Progenitor cell of endocrine pancreas (in vitro differentiated cells): ENCODE measurements at places on chromosomes 4 and X.
A peak's percentile ranks its signal among the peaks of the same experiment; 100 is the strongest.

- DNase-seq: no peak
Observed at GRCh38 chr4:33116871-33117270, 2396.7 kb downstream of the PCDH7 start.

GRCh38 chr4:23957465-23957864 is 67.6 kb upstream of the PPARGC1A start:
- no peak for DNase-seq

- DNase-seq: no peak
Observed at GRCh38 chr4:53676402-53676871, 85.2 kb upstream of the LNX1 start.

GRCh38 chr4:5998333-5998936 is 19.8 kb downstream of the C4orf50 start:
- DNase-seq: peak; percentile 57

- DNase-seq: no peak
Observed at GRCh38 chr4:184526228-184526627, 51.9 kb upstream of the IRF2 start.

GRCh38 chrX:69388526-69388925 is 115.6 kb upstream of the NALF2 start:
- DNase-seq: no peak

- no peak for DNase-seq
Observed at GRCh38 chrX:150715184-150715583, 22.0 kb downstream of the MTMR1 start.

GRCh38 chr4:40003986-40004385 is 26.3 kb upstream of the PDS5A start:
- DNase-seq: no peak

DNA sequence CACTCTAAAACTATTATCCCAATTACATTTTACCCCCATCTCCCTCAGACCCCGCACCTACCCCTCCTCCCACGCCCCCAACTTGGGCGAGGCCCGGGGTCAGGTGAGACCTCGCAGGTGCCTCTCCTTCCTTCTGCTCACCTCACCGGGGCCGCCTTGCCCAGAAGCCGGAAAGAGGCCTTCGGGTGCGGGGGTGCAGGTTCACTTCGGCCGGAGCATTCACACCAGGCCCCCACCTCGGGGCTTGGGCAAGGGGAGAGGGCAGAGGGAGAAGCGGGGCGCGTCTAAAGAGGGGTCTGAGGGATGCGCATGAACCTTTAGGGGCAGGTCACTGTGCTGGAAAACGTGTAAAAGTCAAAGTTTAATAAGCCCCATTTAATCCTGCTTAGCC is 427 bp downstream of the ZNF182 start:
- DNase-seq: no peak

GRCh38 chr4:138804711-138805110 is 210.9 kb upstream of the NOCT start:
- no peak for DNase-seq

DNA sequence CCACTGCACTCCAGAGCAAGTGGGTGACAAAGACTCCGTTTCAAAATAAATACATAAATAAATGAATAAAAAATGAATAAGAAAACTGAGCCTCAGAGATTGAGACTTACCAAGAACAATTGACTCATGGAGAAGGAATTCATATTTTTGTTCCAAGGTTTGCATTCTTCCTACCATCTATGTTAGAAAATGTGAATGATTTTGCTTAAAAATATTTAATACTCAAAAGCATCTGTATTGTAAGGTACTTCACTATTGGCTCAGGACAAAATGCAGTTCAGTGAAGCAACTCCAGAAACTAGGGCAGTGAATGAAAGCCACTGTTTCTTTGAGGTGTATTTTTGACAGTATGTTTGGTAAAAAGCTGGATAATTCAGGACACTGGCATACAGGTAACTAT is 54.1 kb downstream of the XAGE2 start:
- DNase-seq: no peak

GRCh38 chrX:46727441-46727840 is 31.5 kb downstream of the SLC9A7 start:
- DNase-seq: no peak

GRCh38 chrX:44282753-44283152 is 60.7 kb downstream of the EFHC2 start:
- DNase-seq: no peak

DNA sequence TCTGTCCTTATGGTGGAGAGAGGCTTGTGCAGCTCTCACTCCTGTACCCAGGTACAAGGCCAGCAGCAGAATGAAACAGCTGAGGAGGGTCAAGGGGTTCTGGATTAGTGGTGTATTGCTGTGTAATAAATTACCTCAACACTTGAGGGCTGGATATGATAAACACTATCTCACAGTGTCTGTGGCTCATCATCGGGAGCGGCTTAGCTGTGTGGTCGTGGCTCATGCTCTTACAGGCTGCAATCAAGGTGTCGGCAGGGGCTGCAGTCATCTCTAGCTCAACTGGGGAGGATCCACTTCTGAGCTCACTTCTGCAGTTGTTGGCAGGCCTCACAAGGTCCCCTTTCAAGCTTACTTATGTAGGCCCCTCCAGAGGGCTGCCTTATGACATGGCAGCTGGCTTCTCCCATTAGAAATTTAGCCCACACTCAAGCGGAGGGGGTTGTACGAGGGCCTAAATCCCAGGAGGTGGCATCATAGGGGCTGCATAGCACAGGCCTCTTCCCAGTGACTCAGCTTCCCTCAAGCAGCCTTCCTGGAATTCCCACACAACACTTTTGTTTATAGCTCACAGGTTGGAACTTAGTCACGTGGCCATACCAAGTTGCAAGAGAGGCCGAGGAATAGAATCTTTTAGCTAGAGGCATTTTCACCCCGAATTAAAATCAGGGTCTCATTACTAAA is 148.2 kb upstream of the RPS6KA3 start:
- DNase-seq: no peak

- DNase-seq: no peak
Observed at GRCh38 chr4:57410331-57411052, 300.3 kb upstream of the IGFBP7 start.

DNA sequence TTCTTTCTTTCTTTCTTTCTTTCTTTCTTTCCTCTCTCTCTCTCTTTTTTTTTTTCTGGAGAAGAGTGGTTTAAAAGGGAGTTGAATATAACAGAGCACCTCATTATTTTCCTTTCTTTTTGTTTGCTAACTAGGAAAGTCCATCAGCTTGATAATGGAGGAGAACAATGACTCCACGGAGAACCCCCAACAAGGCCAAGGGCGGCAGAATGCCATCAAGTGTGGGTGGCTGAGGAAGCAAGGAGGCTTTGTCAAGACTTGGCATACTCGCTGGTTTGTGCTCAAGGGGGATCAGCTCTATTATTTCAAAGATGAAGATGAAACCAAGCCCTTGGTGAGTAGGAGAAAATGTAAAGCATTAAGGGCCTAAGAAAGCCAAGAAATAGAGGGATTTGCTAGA is 95.4 kb downstream of the ARHGAP24 start:
- no peak for DNase-seq

DNA sequence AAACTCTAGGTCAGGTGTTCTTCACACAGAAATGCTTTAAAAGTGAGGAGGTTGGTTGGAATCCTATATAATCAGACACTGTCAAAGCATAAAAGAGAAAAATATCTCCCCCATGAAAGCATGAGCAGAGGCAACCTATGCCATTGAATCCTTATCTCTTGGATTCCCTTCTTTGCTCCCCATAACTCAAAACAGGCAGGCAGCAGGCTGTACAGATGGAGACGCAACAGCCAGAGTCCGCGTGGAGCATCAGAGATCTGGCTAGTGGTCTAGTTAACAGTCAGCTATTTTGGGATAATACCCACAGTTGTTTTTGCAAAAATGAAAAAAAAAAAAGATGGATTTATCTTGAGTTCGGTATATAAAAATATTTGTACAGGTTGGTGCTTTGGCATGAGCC is 490.0 kb upstream of the TENM3 start:
- DNase-seq: no peak

GRCh38 chr4:10028910-10029309 is 7.6 kb upstream of the SLC2A9 start:
- DNase-seq: no peak
